ENCODE measurements at places on chromosomes 11 and 22.

DNA sequence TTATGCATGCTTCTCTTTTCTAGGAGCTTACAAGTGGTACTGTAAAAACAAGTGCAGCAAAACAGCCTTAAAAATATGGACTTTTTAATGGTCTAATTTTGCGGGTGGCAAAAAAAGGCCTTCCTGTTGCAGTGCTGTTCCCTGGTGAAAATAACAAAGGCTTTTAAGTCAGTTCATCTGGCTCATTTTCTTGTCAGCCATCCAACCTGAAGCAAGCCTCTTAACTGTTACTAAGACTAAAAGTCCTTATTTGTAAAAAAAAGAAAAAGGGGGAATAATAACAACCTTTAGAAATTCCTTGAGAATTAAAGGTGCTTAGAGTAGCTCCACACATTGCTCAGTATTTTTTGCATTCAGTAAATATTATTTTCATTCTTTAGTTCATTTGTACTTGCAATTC lies 200.5 kb upstream of the CHORDC1 start:
- DNase-seq = no peak

DNA sequence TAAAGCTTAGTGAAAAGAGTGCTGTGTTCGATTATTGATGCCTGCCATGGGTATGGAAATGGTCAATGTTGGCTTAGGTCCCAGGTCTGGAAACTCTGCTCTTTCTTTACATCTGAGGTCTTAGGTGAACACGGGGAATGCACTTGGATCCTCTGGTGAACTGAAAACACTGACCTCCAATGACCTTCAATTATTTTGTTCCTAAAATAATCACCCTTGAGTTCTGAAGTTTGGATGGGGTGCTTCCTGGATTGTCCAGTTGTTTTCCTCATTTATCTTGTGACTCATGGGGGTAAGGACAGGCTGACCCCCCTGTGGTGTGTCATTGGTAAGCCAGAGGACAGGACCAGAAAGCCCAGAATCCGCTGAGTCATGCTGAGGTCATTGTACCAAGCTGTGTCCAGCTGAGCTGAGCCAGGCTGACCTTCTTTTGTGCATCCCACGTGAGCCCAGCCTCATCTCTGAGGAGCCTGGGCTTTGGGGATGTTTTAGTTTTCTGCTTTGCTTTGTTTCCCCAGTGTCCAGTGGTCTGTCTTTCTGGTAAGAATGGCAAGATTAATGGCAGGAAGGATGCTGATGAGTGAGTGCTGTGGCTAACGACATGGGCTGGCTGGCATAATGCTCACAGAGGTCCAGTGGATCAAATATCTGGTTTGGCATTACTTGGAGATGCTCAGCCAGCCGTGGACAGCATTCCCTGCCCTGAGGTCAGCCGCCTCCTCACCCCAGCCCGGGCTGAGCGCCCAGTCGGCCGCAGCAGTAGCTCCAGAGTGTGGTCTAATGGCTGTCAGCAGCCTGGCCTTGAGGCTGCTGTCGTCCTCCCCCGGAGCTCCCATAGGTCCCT lies 35.6 kb downstream of the AMPD3 start:
- DNase-seq = no peak

- DNase-seq = no peak
These were observed 21.4 kb downstream of the KIAA1671 start for GRCh38 chr22:24973872-24974271.

GRCh38 chr11:68330700-68331337 lies 18.4 kb downstream of the LRP5 start:
- peak; percentile 8 for DNase-seq

- DNase-seq = no peak
These were observed 14.6 kb downstream of the KCNJ1 start for GRCh38 chr11:128852327-128853023.

DNA sequence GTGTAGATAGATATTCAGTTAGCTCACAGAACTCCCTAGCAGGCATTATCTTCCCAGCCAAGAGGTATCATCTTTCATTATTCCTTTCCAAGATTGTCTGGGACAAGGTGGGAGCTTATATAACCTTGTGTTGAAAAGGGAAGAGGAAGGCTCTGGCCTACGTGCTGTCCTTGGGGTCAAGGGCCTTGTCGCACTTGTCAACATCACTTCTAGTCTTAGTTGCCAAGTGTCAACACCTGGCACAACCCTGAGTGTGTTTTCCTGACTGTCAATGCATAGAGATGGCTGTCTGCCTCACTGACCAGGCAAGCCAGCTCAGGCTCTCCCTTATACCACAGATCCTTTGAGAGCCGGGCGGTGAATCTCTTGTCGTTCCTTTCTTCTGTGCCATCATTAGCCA lies 331.9 kb downstream of the CNTN5 start:
- DNase-seq = no peak

DNA sequence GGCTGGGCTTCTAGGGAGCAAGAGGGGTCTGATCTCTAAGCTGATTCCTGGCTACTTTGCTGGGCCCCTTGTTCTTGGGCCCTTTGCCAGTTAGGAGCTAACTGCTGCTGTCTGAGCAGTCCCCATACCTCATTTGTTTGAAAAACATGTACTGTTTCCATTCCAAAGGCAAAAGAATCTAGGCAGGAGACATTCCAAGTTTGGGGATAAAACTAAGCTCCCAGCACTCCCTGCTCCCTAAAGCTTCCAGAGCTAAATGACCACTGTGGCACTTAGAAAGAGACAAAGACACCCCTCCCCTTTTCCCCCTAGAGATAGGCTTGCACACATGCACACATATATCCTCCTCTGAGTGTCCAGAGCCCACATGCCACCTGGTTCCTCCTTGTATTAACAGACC lies 22.7 kb upstream of the RRM1 start:
- DNase-seq = no peak

DNA sequence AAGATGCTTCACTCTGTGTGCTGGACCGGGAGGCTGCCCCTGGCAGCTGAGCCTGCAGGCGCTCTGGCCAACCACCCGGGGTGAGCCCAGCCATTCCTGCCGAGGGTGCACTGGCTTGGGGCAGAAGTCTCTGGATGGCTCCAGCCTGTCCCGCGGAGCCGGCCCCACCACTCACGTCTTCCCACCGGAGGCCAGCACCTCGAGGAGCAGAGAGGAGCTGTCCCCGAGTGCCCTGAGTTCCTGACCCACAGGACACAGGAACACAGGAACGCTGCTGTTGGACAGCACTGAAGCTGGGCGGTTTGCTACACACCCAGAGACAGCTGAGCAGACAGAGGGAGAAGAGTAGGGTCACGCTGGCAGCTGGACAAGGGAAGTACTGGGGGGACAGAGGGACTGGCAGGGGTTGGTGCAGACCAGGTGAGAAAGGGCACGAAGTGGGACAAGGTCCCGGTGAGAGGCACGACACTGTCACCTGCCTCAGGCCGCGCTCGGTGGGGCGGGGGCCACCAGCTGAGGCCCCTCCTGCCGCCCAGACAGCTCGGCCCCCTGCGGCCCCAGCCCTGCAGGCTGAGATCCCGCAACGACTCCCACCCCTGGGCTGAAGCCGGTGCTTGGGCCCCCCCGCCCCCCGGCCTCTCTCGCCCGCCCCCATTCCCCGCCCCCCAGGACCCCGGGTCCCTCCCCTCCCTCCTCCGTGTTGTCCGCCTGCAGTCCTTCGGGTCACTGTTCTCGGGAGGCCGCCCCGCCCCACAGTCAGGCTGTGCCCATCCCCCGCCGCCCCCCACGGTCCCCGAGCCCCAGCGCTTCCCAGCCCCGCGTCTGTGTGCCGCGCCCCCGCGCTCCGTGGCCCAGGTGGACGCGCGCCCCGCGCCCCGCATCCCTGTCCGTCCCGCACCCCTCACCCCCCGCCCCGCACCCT lies 624 bp upstream of the B4GALNT4 start:
- DNase-seq = no peak

DNA sequence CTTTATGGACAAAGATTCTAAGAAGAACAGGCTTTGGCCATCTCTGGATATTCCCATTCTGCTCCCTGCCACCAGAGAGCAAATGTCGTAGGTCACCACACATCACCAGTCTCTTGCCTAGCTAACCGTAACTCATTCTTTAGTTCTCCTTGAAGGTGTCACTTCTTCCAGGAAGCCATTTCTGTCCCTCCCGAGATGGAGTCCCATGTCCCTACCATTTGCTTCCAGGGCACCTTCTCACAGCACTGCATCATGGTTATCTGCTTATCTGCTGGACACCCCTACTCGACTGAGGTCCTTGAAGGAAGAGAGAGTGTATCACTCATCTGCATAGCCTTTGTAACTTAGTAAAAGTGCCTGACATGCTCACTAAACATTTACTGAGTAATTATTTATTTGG lies 47.6 kb downstream of the FAM83F start:
- DNase-seq = no peak

DNA sequence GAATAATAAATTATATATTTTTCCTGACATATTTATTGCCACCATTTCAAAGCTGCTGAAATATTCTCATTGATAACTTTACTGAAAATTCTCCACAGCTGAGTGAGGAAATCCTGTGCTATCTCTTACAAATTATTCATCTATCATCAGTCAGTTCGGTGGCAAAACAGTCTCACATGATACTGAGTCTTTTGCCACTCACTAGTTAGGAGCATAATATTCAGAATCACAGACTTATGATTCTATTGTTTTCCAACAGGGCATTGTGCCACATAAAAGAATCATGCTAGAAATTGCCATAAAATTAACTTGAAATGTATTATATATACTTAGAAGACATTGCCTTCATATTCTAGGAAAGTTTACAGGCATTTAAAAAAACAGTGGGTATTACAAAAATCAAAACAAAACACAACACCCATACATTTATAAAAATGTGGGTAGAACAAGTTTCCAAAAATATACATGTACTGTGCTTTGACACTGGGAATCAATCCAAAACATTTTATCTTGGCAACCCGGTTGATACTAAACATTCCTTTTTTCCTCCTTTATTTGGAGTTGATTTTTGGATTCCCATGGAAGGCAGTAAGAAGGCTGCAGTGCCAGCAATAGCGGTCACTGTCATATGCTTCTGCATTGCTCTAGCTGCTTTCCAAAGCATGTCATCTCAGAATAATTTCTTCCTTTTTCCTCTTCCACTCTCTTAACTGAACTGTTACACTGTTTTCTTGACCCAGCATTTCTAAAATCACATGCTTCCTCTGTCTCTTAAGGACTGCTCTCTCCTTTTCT lies 42.5 kb downstream of the ATG16L2 start:
- DNase-seq = no peak

DNA sequence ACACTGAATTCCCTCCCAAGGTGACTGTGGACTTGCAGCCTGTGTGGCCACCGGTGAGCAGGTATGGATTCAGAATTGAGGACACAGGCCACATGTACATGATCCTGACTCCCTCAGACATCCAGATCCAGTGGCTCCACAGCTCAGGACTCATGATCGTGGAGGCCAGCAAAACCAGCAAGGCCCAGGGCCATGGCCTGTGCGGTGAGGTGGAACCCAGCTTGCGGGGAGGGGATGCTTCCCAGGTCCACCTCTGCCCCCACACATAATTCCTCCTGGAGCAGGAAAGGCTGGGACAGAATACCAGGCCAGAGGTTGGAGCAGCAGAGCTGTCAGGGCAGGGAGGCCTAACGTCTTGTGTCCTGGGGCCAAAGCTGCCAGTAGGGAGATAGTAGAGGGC lies 82.1 kb downstream of the OTOG start:
- DNase-seq = no peak

GRCh38 chr22:27695925-27696324 lies 105.6 kb downstream of the MN1 start:
- DNase-seq = no peak

- DNase-seq = peak; percentile 77
These were observed 9.2 kb upstream of the CBL start for GRCh38 chr11:119196833-119197483.

GRCh38 chr11:110855191-110855590 lies 143.0 kb upstream of the ARHGAP20 start:
- no peak for DNase-seq

DNA sequence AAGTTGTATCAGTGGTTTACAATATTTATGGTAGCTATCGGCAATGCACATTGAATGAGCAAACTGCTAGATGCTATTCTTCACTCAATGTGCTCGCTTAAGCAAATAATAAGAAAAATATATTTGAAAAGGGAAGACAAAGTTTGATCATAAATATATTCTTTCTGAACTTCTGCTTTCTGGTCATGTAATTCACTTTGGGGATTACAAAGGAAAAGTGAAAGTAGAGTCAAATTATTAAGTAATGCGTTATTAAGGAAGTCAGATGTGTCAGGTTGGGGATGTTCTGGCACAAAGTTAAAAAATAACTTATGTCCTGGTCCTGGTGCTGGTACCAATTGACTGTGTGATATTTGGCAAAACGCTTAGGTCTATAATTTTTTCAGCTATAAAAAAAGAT lies 98.0 kb upstream of the TRIM77 start:
- DNase-seq = no peak

GRCh38 chr11:120527111-120527761 lies 15.7 kb downstream of the GRIK4 start:
- no peak for DNase-seq

DNA sequence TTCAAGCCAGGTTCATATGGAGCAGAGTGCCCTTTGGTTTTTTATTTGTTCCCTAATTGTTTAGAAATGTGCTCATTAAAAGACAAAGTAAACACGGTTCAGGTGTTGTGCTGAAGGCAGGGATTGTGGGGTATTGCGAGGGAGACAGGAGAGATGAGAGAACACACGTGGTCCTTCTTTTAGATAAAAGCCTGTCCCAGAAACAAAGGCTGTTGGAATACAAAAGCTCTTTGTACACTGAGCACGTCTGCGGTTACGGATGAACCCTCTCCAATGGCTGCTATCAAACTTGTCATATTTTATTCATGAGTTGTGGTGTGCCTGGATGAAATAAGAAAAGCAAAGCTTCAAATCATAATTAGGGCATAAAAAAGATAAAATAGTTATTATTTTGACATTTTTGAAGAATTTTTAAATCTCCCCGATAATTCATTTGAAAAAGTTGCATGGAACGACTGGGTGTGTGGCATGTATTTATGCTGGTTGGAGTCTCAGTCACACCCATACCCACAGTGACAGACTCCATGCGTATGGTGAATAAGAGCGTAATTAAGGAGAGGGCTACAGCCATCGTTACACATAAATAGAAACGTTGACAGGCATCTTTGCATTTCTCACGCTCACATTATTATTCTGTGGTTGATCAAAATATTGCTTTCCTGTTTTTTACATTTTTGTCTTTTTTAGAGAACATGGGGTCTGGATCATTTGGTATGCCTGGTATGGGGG lies 92.9 kb downstream of the NELL1 start:
- DNase-seq = no peak

DNA sequence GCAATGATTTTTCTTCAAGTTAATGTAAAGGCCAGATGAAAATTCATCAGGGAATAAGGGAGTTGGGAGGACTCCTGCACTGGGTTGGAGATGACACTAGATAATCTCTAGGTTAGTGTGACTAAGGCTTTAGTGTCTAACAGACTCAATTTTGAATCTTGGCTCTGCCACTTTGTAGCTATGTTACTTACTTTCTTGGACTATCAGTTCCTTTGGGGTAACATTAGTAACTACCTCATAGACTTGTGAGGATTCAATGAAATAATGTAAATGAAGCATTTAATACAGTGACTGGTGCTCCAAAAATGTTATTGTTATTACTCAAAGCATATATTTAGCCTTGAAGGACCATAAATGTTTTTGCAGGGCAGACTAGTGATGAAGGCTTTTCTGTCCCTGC lies 9.6 kb upstream of the CCDC89 start:
- no peak for DNase-seq
